ENCODE measurements at places on chromosomes 1 and 21.

- DNase-seq = no peak
These were observed 3.2 kb upstream of the SNAPIN start for GRCh38 chr1:153655333-153655732.

GRCh38 chr1:152328801-152329391 is 3.9 kb upstream of the FLG start:
- DNase-seq = no peak

DNA sequence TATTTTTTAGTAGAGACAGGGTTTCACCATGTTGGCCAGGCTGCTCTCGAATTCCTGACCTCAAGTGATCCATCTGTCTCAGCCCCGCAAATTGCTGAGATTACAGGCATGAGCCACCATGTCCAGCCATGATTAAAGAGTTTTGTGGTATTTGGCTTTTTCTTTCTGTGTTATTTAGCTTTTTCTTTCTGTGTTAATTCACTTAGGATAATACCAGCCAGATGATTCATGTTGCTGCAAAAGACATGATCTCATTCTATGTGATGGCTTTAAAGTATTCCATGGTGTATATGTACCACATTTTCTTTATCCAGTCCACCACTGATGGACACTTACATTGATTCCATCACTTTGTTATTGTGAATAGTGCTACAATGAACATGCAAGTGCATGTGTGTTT is 1135.2 kb downstream of the AMY1C start:
- no peak for DNase-seq

- DNase-seq = no peak
These were observed 40.3 kb downstream of the LAMC2 start for GRCh38 chr1:183226361-183226760.

- no peak for DNase-seq
These were observed 511 bp upstream of the INPP5B start for GRCh38 chr1:37947364-37947763.

DNA sequence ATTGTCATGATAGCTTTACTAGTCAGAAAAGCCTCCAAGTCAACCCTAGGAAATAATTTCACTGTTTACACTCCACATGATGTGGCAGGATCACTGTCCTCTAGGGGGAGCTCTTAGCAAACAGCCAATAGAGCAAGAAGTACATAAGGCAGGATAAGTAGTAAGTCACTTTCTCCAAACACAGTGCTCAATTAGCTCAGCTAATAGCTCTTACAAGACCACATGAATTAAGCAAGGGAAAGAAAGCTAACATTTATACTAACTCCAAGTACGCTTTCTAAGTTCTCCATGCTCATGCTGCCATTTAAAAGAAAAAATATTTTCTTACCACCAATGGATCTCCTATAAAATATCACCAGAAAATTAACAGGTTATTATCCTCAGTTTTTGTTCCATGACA is 66.9 kb upstream of the LRIF1 start:
- no peak for DNase-seq

DNA sequence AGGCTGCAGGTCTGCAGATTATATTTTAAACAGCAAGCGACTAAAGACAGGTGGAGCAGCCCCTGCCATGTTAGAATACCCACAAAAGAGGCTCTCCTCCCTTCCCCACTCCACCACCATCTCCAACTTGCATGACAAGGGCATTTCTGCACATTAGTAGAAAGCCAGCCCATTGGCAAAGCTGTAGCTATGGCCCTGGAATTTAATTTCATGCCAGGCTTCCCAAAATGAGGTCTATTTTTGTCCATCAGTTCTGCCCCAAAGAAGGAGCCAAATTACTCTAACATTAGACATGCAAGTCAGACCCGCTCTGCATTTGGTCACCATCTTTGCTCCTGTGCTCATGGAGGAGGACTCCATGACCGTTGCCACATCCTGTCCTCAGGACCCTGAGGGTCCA is 115.2 kb downstream of the LAMC2 start:
- no peak for DNase-seq
